ENCODE measurements at places on chromosomes 3 and 15.

DNA sequence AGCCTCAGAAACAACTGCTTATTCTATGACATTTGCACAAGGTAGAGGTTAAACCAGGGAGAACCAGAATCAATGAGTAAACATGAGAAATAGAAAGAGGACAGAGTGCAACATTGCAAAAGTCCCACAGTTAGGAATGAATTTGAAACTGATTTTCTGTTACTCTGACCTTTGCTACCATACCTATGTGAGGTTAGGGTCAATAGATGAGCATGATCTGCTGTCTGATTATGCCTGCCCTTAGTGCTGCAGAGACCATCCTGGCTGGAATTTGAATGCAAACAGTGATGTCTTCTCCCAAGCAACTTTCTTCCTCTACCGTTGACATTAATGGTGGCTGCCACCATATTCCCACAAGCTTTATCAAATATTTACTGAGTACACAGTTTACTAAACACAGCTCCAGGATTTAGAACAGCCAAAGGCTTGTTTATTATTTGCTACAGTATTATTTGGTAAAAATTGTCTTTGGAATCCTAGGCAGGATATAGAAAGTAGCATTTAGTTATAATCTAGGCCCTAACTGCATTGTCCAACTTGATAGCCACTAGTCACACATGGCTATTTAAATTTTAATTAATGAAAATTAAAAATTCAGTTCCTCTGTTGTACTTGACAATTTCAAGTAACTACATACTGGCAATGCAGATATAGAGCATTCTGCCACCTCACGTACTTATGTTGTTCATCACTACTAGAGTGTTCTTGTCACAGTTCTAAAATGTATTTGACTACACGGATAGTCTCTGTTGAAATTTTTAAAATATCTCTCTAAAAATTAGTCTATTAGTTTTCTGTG is 8.9 kb upstream of the CLDN1 start:
- DNase-seq: no peak

- DNase-seq: no peak
Observed at GRCh38 chr15:100170291-100171210, 171.2 kb downstream of the ADAMTS17 start.

GRCh38 chr3:38374221-38374620 is 27.6 kb downstream of the XYLB start:
- no peak for DNase-seq

GRCh38 chr3:186940967-186941366 is 10.6 kb downstream of the ST6GAL1 start:
- DNase-seq: peak; percentile 84

- DNase-seq: no peak
Observed at GRCh38 chr3:178971614-178972013, 100.0 kb downstream of the ZMAT3 start.

DNA sequence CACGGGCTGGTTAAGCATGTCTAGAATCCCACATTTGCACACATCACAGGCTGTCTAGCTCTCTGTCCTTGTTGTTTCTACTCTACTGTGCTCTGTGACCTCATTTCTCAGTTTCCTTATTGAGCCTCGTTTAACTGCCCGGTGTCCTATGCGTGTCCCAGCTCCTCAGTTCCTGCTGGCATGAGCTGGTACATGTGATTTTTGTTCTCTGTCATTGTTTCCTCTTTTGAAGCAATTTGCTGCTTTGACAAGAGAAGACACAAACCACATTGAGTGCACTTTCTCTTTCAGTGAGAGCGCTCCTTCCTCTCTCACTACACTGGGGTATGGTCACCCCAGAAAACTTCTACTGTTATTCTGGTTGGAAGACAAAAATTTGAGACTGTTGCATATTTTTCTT is 563.5 kb downstream of the PDCD6IP start:
- no peak for DNase-seq

DNA sequence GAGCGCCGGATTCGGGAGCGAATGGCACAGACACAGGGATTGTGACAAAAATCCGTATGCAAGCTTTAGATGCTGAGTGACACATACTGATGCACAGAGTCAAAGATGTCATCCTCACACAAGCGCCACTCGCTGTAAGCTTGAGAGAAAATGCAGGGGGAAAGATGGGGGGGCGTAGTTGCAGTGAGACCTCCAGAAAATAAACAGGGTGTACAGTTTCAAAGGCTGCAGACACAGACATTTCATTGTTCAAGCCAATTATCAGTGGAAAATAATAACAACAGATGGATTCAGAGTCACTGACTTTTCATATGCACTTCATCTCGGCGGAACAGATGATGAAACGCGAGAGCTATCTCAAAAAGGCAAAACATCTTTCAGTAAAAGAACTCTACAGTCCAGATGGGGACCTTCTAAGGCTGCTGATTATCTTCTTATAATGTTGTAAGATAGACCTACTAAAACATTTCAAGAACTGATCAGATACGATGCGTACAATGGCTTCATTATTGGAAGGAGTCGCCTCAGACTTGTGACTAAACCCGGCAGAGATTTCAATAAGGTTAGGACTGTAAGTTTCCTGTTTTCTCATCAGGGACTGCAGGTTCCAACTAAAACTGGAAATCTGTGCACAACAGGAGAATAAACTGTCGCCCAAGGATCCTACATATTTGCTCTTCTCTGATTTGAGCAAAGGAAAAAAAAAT is 275.4 kb downstream of the FOXP1 start:
- no peak for DNase-seq

GRCh38 chr15:39788800-39789565 is 6.3 kb upstream of the FSIP1 start:
- DNase-seq: no peak

- DNase-seq: no peak
Observed at GRCh38 chr3:37907906-37908305, 46.2 kb downstream of the CTDSPL start.

Measured in cardiac septum (tissue), 1 donor.